ENCODE measurements at places on chromosomes 5 and 9. TPM values are rescaled to one million over a fixed set of nuclear protein-coding genes. Genes with fewer than 3 reads are reported as not detected.

GRCh38 chr9:115998666-115999065 lies 154.9 kb upstream of the PAPPA start:
- no peak for DNase-seq

Gene PCDHB11
- 5.2 TPM for polyA plus RNA-seq

Gene ERAP2
- 8.2 TPM for polyA plus RNA-seq

DNA sequence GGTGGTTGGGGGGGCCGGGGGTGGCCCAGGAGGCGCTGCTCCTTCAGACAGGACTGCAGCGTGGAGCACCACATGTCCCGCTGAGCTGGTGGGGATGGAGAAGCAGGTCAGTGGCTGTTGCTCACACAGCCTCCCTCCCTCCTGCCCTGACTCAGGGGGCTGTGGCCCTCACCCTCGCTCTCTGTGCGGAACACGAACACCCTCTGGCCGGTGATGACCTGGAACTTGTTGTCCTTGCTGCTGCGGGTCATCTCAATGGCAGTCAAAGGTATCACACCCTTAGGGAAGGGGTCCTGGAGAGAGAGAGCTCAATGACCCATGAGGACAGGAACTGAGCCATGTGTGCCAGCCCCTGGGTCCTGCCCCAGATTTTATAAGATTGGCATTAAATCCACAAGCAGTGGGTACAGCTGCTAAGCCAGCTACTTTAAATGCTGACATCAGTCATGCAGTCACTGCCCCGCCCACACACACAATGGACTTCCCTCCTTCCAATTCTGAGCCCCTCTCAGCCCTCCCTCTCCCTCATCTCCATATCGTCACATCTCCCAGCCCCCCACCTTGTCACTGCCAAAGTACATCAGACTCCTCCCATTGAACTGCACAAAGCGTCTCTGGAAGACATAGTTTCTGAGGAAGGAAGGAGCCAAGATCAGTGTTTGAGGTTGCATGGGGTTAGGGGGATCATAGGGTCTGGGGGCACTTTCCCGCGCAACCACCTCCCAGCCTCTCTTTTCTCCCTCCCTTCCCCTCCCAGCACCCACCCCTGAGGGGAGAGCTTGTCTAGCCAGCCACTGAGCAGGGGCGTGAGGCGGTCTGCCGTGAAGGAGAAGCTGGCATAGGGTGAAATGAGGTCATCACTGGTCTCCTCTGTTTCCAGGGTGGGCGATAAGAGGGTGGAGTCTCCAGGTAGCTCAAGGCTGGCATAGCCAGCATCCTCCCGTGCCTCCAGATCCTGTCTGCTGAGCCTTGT lies 8.9 kb downstream of the ARAP3 start:
- DNase-seq = no peak

DNA sequence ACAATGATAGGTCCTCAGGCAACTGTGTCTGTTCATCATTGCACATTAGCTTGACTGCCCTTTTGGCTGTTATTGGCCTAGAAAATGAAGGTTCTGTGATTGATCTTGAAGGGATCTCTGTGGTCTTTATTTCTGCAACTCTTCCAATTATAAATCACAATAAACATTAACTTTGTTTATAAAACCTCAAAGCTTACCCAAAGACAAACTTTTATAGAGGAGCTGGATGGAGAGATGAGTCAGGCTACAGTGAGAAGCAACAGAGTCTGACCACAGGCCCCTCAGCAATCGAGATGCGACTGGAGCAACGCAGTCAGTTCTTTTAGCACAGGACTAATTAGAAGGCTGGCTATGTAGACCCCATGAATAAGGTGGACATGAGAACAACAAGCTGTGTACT lies 5.3 kb downstream of the MACROH2A1 start:
- DNase-seq = no peak

Gene LCN6
- not detected for polyA plus RNA-seq

GRCh38 chr5:123665822-123666371 lies 153.9 kb downstream of the CSNK1G3 start:
- DNase-seq = no peak

All from right renal pelvis (tissue), 4 donors.